Peyer's patch (tissue), 4 donors: ENCODE measurements at places on chromosomes 2 and 18. TPM values are rescaled to one million over a fixed set of nuclear protein-coding genes. Genes with fewer than 3 reads are reported as not detected.

Gene MBOAT2
- total RNA-seq: 33.0 TPM

GRCh38 chr2:111662771-111663470 is 221.1 kb downstream of the ANAPC1 start:
- H3K27ac ChIP-seq: no peak overlapping the region
- no peak for DNase-seq
- H3K4me3 ChIP-seq: no peak overlapping the region
- H3K4me1 ChIP-seq: no peaks in the 10 kb centered on the region
- no peaks in the 10 kb centered on the region for H3K27me3 ChIP-seq

- H3K27me3 ChIP-seq: no peaks in the 10 kb centered on the region
- H3K4me3 ChIP-seq: no peak overlapping the region
- no peak for DNase-seq
- no peaks in the 10 kb centered on the region for H3K4me1 ChIP-seq
- no peak overlapping the region for H3K27ac ChIP-seq
- no peaks in the 10 kb centered on the region for H3K36me3 ChIP-seq
These were observed 19.3 kb upstream of the TMEM18 start for GRCh38 chr2:696463-696862.

DNA sequence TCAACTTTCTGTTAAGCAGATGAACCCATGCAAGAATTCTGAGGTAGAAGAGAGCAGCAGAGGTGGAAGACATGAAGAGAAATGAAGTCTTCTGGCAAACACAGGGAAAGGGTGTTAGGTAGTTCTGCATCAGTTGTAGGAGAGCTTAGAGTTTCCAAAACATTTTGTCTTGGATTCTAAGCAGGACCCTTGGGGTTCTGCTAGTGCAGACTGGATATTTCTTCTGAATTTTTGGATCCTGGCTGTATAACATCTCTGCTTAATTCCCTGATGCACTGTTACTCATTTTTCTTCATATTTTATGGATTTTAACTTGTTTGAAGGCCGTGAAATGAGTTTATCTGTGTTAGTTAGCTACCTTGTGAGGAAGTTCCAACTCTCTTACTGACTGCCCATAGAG is 208.7 kb upstream of the SLC35G4 start:
- H3K27me3 ChIP-seq: no peaks in the 10 kb centered on the region
- H3K27ac ChIP-seq: no peak overlapping the region
- no peak overlapping the region for H3K4me3 ChIP-seq
- no peaks in the 10 kb centered on the region for H3K36me3 ChIP-seq

DNA sequence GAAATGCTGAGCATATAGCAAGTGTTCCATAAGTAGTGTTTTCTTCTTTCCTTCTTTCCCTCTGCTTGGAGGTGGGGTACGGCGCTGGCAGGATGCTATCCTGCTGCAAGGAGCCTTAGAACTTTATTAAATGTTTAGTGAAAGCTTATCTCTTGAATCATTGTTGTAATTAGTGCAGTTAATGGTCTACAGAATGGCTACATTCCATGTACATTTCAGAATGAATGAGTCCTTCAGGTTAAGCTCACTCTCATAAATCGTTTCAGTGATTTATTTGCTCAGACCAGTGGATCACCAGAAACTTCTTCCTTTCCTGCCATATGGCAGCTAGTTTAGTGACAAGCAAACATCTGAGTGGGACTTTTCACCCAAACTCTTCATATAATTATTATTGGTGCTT is 3.3 kb upstream of the YWHAQ start:
- H3K4me3 ChIP-seq: no peak overlapping the region
- no peaks in the 10 kb centered on the region for H3K27me3 ChIP-seq
- peaks cover 7% of the 10 kb centered on the region for H3K4me1 ChIP-seq
- H3K36me3 ChIP-seq: no peaks in the 10 kb centered on the region
- no peak for DNase-seq

DNA sequence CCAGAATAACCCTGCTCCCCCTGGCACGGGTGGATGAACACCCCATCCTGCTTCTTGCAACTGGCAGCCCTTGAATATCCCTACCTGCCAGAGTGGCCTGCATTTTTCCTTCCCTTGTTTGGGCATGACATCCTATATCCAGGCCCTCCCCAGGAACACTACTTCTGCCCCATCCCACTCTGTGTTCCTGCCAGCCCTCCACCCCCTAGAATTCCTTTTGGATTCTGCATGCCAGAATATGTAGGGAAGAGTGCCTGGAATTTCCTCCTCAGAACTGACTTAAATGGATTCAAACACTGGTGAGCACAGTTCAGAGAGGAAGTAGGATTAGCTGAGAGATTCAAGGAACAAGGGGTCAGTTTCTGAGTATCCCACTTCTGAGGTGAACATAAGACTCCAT is 123.5 kb upstream of the PELI1 start:
- no peak for DNase-seq
- no peaks in the 10 kb centered on the region for H3K27me3 ChIP-seq
- no peaks in the 10 kb centered on the region for H3K36me3 ChIP-seq

Gene CCDC74B
- not detected for total RNA-seq
